ENCODE measurements at places on chromosomes 4 and X. TPM values are rescaled to one million over a fixed set of nuclear protein-coding genes. Genes with fewer than 3 reads are reported as not detected.

DNA sequence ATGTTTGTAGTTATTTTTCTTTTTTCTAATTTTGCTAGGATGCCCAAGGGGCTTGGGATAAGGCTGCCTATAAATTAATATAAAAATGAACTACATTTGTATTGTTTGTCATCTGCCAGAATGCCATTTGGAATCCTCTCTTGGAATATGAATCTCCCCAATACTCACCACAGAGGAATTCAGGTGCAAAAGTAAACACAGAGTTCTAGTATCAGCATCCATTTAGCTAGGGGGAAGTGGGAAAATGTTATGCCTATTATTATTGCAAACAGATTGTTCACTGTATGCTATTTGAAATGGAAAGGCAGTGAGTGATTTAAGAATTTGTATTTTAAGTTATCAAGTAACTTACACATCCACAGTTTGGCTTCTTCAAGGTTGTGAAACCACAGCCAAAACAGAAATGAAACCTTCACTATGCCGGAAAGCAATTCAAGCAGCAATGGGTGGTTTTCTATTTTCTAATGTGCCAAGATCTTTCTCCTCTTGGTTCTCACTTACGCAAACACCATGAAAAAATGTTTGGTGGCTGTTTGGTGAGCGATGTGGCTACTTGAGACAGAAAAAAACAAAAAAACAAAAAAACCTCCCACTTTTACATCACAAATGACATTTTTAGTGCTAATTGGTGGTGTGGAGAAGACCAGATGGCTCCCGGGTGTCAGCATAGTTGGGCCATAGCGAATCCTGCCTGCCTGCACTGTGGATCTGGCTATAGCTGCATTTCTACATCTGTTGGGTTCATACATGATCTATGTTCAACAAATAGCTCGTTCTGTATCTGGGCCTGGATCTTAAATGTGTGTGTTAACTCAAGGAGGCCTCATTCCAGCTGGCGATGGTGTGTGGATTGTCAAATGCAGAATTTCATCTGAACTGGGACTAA lies 200.8 kb upstream of the GIMD1 start:
- no peaks in the 10 kb centered on the region for H3K4me1 ChIP-seq
- DNase-seq = no peak
- no peak overlapping the region for H3K27ac ChIP-seq

Gene RS1
- not detected for total RNA-seq

Gene ARHGAP10
- 20.3 TPM for total RNA-seq

DNA sequence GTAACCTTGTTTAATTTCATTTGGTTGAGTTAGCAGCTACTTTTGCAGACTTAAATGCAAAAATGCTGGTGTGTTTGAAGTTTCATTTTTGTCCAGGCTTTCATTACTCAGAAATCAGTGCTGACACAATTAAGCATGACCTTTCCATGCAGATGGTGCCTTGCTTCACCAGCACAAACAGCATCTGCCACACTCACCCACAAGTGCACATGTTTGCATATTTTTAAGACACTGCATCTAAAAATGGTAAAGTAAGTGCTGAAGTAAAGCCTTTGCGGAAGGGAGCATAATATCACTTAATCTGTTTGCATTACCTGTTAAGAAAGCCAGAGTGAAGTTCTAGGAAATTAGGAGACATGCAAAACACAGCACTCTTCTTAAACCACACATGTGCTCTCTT lies 7.3 kb upstream of the DAPP1 start:
- H3K4me3 ChIP-seq = no peak overlapping the region
- H3K27ac ChIP-seq = no peak overlapping the region
- H3K36me3 ChIP-seq = no peaks in the 10 kb centered on the region

DNA sequence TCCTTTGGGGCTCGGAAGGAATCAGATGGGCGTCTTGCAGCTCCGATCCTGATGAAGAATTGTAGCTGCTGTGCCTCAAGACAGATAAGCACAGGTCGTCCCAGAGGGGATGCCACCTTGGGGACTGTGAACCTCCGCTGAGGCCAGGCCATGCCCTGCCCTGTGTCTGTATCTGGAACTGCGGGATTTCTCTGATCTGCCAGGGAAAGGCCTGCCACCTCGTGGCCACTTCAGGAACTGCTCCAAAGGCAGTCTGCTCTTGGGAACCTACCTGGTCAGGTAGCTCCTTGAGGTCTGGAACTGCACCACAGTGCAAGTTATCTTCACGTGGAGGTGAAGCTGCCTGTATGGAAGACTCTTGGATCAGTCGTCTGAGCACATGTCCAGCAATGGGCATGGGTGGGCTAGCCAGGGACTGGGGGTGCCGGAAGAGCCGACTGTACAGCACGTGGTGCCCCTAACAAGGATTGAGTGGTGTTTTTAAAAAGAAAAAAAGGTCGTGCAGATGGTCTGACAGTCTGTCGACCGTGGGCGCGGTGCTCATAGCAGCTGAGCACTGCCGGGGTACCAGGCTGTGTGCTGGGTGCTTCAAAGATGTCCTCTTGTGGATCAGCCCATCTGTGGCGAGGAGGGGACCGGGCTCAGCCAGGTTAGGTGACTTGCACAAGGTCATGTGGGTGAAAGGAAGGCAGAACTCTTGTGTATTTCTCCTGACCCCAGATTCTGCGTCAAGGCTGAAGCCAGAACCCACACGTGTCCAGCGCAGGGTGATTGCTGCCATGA lies 3.1 kb upstream of the GRPEL1 start:
- peaks cover 28% of the 10 kb centered on the region for H3K27me3 ChIP-seq
- no peak overlapping the region for H3K27ac ChIP-seq
- H3K4me3 ChIP-seq = no peak overlapping the region

GRCh38 chr4:112270640-112271421 lies 14.9 kb downstream of the TIFA start:
- no peaks in the 10 kb centered on the region for H3K27me3 ChIP-seq
- DNase-seq = no peak
- H3K36me3 ChIP-seq = peaks cover 4% of the 10 kb centered on the region
- H3K4me1 ChIP-seq = no peaks in the 10 kb centered on the region
- no peak overlapping the region for H3K27ac ChIP-seq

DNA sequence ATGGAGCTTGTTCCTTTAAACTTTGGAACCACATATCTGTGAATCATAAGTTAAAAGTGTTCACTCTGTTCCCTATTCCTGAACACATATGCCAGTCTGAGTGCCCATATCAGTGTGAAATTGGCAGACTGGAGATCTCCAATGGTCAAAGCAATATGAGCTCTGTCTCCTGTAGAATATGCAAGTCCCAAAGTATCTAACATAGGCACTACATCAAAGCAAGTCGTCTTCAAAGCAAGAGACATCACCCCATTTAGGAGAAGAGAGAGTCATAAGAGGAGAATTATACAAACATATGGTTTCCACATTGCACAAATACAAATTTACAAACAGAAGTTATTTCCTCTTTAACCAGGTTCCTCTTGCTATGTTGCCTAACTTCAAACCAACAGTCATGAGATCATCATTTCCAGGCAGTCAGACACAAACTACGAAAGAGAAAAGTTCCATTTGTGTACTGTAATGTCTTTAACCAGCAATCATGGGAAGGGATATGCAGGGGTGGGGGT lies 9.9 kb upstream of the GK start:
- H3K36me3 ChIP-seq = no peaks in the 10 kb centered on the region
- H3K27me3 ChIP-seq = no peaks in the 10 kb centered on the region
- no peak overlapping the region for H3K27ac ChIP-seq
- H3K4me3 ChIP-seq = no peak overlapping the region
- H3K4me1 ChIP-seq = no peaks in the 10 kb centered on the region

DNA sequence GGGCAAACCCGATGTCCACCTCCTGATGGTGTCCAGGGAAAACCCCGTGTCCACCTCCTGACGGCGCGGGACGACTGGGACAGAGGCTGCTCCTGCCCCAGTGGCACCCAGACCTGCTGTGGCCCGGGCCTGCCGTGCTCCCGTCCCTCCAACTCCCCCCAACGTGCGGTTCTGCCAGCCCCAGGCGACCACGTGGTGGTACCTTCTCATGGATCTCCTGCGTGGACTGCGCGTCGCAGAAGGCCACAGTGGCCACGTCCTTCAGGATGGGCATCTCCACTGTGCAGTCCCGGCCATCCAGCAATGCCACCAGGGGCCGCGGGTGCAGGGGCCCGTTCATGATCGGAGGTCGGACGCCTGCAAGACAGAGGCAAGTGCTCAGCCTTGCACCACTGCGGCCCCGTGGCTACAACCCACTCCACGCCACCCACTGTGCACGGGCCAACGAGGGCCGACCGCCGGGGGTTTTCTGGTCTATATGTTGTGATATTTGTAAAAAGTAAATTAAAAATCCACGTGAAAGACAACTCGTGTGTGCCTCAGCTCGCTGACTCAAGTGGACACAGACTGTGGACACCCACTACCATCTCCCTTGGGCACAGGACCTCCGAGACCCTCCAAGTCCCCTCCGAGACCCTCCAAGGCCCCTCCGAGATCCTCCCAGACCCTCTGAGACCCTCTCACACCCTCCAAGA lies 10.8 kb downstream of the CTBP1 start:
- H3K27ac ChIP-seq = no peak overlapping the region
- DNase-seq = no peak
- H3K4me1 ChIP-seq = no peaks in the 10 kb centered on the region
- H3K4me3 ChIP-seq = no peak overlapping the region

- DNase-seq = no peak
- H3K4me3 ChIP-seq = no peak overlapping the region
- no peaks in the 10 kb centered on the region for H3K27me3 ChIP-seq
- H3K27ac ChIP-seq = no peak overlapping the region
- no peaks in the 10 kb centered on the region for H3K36me3 ChIP-seq
Observed at GRCh38 chr4:185880571-185880970, 68.6 kb upstream of the SORBS2 start.

DNA sequence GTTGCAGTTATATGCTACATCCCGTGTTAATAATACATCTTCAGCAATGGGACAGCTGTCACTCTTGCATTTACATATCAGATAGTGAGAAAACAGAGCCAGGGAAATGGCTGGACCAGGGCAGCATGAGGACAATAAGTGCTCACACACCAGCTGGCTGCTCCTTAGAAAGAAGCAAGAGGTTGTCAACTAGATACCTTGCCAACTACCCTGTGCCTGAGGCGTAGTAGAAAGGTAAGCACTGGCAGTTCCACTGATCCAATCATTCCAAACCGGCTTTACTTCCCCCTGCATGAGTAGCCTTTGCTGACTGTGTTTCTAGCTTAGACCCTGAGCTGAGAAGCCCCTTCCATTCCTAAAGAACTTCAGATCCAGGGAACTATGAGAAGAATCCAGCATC lies 52.2 kb upstream of the FGF13 start:
- no peak for DNase-seq
- H3K4me3 ChIP-seq = no peak overlapping the region
- H3K27ac ChIP-seq = no peak overlapping the region
- H3K36me3 ChIP-seq = no peaks in the 10 kb centered on the region
- H3K27me3 ChIP-seq = no peaks in the 10 kb centered on the region

- H3K4me3 ChIP-seq = no peak overlapping the region
- H3K36me3 ChIP-seq = no peaks in the 10 kb centered on the region
- no peak overlapping the region for H3K27ac ChIP-seq
Observed at GRCh38 chr4:3363411-3364141, 70.8 kb downstream of the RGS12 start.

DNA sequence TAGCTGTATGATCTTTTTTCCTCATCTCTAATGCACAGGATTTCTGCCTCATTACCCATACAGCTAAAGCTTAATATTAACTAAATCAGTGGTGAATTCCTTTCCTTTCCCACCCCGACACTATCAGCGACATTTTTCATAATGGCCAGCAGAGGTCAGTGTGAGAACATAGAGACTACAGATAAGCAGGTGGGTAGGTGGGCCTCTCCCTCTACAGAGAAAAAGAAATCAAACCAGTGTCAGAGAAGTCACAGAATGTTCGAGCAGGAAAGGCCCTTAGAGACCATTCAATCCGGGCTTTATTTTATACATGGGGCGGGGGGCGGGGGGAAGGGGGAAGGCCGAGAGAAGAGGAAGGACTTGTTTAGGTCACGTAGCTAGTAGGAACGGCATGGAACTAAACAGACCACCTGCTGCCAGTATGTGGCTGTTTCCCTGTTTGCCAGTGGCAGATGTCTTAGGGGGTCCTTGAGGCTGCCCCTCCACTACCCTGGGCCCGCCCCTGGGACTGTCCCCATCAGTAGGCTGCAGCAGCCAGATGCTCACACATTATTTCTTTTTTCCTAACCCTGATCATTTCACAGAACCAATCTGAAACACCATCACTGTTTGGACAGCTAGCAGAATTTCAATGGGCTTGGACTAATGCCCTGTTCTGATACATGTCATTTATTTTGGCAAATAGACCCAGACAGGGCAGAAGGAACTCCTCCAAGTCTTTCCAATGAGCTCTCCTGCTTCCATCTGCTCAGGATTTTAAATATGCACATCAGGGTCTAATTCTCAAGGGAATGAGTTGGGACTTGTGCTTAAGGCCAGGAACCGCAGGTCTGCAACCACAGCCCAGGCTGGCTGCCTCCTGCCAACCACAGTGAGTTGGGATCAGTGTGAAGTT lies 133.4 kb downstream of the ATG4A start:
- no peak overlapping the region for H3K27ac ChIP-seq
- no peaks in the 10 kb centered on the region for H3K4me1 ChIP-seq
- H3K4me3 ChIP-seq = no peak overlapping the region
- no peaks in the 10 kb centered on the region for H3K27me3 ChIP-seq

Gene MAGEA10
- not detected for total RNA-seq

DNA sequence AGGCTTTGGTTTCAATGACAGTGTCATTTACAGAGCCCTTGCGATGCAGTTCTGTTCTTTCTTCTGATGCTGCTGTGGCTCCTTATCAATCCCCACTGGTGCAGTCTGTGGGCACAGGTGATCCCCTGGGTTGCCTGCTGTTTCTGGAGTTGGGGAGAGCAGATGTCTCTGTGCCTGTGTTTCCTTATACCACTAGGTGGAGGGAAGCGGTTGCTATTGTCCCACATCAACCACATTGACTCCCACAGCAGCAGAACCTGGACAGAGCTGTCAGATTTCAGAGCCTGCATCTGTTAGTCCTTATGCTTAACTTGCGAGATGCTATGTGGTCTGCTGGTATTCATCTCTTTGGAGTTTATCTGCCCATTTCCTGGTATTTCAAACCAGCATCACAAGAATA lies 57.7 kb downstream of the NEIL3 start:
- H3K27me3 ChIP-seq = no peaks in the 10 kb centered on the region
- H3K36me3 ChIP-seq = no peaks in the 10 kb centered on the region
- H3K4me1 ChIP-seq = no peaks in the 10 kb centered on the region

Data from neural progenitor cell (in vitro differentiated cells).